HTR-8/SVneo (cell line): ENCODE measurements at places on chromosomes 11 and 22.

DNA sequence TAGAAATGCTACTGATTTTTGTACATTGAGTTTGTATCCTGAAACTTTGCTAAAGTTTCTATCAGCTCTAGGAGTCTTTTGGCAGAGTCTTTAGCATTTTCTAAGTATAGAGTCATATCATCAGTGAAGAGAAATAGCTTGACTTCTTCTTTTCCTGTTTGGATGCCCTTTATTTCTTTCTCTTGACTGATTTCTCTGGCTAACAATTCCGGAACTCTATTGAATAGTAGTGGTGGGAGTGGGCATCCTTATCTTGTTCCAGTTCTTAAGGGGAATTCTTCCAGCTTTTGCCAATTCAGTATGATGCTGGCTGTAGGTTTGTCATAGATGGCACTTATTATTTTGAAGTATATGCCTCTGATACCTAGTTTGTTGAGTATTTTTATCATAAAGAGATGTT lies 197.7 kb downstream of the AASDHPPT start:
- no peak for DNase-seq

DNA sequence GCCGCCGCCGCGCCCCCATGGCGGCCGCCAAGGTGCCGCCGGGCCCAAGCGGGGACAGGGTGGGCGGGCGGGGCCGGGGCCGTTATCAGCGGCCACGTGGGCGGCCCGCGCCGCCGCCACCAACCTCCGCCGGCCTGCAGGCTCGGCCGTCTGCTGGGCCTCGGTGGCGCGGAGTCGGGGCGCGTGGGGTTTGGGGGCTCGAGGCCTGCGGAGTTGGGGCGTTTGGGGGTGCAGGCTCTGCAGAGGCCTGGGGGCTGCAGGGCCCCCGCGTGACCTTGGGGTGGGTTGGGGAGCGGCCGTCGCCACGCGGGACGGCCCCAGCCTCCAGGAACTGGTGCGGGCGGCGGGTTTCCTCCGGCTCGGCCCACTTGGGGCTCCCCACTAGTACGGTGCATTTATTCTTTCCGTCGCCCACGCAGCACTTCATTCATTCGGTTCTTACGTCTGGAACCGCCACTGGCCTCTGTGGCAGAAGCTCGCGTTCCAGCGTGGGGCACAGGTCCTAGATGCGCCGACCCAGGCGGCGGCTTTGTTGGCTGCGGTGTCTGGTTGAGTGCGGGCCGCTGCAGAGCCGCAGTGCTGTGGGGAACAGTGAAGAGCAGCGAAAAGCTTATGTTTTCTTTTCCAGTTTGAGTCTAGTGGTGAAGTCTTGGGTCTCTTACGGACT lies 740 bp upstream of the TRMT2A start:
- DNase-seq, result no peak

DNA sequence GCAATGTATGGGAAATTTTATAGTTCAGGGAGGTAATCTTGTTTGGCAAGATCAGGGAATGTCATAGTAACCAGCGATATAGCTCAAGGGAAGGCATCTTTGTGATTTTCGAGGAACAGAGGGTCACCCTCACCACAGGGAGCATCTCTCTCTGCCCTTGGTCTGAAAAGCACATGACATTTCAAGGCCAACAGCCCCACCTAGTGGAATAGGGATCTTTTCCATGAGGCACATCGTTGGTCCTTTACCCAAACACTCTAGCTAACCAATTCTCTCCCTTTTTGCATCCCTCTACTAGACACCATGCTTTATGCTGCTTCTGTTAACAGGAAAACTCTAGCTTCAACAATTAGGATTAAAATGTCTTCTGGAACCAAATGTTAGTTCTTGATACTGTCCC lies 179.0 kb downstream of the GRM5 start:
- DNase-seq, result no peak

GRCh38 chr22:20456064-20456721 lies 18.6 kb upstream of the SCARF2 start:
- peak; percentile 79 for DNase-seq

DNA sequence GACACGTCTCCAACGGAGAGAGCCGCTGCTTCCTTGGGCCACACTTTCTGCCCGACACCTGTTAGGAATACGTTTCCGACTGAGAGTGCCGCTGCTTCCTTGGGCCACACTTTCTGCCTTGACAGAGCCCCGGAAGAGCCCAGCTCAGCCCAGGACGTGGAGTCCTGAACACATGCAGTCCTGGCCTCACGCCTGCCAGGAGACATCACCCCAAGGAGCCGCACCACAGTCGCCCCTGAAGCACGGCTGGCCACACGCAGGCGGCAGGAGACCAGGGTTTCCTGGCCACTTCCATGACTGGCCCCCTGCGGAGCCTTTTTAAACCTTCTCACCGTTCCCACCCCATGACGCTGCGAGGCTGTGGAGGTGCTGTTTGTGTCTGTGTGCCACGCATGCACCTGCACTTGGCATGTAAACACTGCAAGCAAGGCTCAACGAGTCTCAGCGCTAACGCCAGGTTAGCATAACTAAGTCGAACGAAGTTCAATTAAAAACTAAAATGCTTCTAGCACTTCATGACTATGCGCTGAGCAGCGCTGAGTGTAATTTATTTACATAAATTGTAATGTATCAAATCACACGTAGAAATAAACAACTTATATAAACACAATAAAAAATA lies 8.8 kb downstream of the TOLLIP start:
- DNase-seq, result no peak

GRCh38 chr11:70611821-70612220 lies 213.5 kb downstream of the CTTN start:
- no peak for DNase-seq

GRCh38 chr11:27421819-27422494 lies 50.6 kb downstream of the LGR4 start:
- no peak for DNase-seq

DNA sequence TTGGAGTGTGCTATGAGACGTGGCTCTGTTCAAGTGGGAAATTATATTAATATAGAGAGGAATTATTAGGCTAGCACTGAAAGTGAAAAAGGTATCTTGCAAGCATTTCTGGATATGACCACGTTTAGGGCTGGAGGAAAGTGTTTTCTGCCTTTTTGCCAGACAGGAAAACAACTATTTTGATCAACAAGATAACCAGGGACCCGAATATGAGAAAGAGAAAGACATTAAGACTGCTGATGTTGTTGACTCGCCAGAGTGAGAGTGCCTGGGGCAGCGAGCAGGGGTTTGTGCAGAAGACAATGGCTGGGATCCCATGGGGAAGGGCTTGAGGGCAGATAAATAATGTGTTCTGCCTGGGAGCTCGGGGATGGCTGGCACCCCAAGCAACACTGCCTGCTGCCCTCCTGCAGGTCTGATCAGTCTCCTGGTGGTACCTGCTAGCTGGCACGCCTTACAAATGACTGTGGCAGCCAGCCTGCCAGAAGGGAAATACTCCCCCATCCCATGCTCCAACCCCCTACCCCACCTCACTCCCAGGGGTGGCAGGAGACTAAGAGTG lies 23.1 kb upstream of the CHST1 start:
- DNase-seq, result no peak

DNA sequence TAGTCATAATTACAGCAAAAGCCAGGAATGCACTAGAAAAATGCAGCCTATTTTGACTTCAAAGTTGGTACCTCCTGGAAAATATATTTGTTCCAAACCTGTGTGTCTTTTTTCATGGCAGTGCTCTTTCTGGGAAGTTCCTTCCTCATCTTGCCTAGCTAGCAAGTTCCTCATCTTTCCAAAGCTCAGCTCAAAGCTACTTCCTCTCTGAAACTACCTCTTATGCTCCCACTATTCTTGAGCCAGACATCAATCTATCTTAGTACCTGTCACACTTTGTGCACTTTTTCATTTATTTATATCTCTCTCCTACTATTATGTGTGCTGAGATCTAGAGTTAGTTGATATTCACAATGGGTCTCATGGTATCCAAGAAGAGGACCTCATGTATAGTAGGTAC lies 191.6 kb upstream of the CCDC90B start:
- DNase-seq, result no peak

- DNase-seq, result no peak
Observed at GRCh38 chr22:22938672-22939587, 51.3 kb downstream of the IGLL5 start.

GRCh38 chr11:46966773-46967172 lies 30.2 kb downstream of the CSTPP1 start:
- no peak for DNase-seq

DNA sequence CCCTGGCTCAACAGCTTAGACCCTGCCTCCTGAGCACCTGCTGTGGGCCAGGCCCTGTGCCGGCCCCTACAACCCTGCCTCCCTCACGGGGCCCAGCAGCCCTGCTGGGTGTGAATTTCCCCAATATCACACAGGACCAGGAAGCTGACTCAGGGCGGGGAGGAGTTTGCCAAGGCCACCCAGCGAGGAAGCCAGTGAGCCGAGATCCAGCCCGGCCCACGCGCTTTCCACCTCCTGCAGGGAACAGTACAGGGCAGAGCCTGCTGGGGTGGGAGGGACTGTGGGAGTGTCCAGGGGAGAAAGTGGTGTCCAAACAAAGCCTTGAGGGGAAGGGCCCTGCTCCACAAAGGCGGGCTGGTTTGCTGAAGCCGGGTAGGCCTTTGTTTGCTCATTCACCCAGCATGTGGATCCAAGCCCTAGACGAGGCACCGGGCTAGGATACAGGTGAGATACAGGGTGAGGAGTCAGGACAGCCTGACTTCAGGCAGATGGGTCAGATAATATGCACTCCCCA lies 26.8 kb downstream of the RPL3 start:
- DNase-seq, result peak; percentile 84

DNA sequence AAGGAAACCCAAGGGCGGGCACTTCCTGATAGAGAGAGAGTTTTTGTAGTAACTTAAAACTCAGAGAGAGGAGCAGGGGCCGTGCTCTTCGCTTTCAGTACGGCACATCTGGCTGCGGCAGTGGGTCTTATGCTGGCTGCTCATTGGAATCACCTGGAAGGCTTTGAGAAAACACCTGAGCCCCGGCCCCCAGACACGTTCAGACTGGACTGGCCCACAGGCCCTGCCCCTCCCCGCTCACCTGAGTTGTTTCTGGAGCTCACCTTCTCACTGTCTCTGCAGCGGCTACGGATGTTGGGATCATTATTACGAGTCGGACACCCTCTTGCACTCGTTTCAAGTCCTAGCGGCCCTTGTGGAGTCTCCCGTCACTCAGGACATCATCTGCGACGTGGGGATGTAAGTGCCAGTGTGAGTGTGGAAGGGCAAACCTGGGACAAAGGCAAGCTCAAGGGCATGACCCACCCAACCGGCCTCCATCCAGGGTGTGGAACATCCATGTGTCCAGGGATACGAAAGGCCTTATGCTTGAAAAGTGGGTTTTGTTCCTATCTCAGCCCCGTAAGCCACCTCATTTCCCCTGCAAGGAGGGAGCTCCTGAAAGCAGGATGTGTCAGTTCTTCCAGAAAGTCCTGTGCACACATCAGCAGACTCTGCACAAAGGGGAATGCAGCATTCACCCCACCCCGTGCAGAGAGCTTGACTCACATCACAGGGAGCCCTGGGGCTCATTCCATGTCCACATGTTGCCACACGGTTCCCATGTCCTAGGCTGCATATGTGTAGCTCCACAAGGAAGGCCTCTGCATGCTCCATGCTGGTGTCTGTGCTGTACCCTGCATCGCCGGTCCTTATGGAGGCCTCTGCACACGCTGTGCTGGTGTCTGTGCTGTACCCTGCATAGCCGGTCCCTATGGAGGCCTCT lies 5.4 kb downstream of the NADSYN1 start:
- DNase-seq, result no peak

DNA sequence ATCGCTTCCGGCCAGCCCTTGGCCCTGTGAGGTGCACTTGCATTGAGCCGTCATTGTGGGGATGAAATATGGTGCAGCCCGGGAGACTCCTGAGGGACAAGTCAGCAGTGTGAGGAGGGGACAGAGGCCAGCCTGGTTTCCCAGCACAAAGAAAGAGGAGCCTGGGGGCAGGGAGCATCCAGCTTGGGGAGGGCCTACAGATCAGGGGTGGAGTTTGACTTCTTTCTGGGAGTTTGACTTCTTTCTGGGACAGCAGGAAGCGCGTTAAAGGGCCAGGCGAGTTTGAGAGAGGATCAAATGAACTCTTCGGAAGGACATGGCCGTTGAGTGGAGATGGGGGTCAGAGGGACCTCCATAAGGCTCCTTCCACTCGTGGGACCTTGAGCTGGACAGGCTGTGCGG lies 91.9 kb downstream of the LRRC32 start:
- no peak for DNase-seq

GRCh38 chr11:126992065-126992803 lies 8.3 kb downstream of the KIRREL3 start:
- peak; percentile 44 for DNase-seq

DNA sequence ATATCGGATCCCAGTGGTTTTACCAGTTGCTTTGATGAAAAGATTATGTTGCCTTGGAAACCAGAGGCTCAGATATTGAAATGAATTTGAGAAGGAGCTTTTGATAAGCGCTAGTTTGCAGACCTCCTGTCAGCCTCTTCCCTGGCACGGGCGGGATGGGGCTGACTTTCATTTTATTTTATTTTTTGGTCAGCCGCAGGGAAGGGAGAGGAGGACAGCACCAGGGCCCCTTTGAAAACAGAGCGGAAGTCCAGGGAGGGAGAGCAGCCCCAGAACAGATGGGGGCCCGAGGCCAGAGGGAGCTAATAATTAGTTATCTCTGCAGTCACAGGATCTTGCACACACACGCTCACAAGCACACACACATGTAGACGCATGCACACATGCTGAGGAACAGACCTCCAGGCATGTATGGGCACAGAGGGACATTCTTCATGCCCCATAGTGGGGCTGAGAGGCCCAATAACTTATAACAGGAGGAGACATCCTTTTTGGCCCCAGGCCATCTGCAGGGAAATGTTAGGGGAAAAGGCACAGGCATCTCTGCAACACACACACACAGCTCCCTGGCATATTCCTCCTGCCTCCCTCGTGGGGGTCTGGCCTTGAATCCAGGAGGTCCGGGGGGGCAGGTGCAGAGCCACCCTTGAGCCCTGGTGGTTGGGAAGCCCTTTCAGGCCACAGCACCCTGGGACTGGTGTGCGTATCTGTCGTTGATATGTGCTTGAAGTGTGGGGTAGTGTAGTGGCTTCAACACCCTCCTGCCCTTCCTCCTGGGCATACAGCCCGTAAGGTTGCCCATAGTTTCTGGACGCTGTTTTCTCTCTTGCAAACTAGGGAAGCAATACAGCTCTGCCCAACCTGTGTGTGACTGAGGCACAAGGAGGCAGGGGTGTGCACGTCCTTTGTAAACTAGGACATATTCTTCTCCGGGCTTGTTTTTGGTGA lies 117.3 kb downstream of the CEP164 start:
- no peak for DNase-seq

- DNase-seq, result no peak
Observed at GRCh38 chr22:45846952-45847351, 130.0 kb downstream of the WNT7B start.

- DNase-seq, result no peak
Observed at GRCh38 chr11:112534208-112534607, 273.5 kb upstream of the PLET1 start.

GRCh38 chr22:44927463-44928135 lies 82.2 kb downstream of the PHF21B start:
- DNase-seq, result no peak

- DNase-seq, result no peak
Observed at GRCh38 chr22:21070690-21071615, 25.2 kb downstream of the LRRC74B start.

GRCh38 chr11:59272771-59273372 lies 60.1 kb upstream of the MPEG1 start:
- DNase-seq, result no peak
